NCI-H1092 treated with DMSO at 0.1 percent for 48 hours (cell line): ENCODE measurements at places on chromosomes 16 and 17.

DNA sequence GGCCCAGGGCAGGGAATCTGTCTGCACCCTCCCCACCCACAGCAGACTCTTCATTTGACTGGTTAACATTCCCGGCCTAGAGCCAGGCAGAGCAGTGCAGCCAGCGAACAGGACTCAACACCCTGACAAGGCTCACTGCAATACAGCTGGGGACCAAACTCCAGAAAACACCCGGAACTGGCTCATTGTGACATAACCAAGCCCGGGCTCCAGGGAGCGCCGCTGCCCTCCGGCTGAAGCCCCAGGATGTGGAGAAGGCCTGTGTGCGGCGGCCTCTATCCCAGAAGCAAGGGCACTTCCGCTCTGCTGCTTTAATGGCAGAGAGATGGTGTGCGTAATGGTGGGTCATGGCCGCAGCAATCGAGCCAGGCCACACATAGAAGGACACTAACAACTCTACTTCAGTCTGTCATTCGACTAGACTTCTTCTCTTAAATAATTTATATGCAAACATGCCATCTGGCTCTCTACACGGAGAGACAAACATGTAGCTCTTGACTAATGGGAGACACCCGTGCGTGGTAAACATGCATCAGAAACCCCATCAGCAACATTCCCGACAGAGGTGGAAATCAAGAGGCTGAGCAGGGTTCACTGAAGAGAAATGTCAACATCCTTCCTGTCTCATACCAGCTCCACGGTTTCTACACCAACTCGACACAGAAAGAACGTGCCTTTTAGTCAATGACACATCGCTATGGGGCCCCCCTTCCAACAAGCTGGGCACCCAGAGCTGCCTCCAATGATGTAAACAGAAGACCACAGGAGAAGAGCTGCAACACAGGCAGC lies 18.0 kb downstream of the KLHDC4 start:
- no peak for DNase-seq

DNA sequence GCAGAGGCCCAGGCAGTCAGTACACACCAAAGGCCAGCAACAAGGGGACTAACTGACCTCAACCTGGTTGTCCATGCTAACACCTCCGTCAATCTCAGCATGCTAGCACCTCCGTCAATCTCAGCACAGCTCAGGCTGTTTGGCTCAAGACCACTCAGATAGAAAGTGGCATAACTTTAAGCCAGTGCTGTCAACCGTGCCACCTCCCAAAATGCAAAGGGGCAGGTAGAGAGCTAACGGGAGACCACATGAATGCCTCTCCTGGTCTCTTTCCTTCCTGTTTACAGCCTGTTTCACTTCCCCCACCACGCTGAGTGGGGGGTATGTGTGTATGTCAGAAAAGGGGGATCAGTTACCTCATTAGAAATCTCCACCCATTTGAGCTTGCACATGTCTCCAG lies 3.3 kb downstream of the UBTF start:
- DNase-seq, result no peak

GRCh38 chr16:83356266-83356665 lies 451.5 kb upstream of the HSBP1 start:
- peak; percentile 69 for DNase-seq

DNA sequence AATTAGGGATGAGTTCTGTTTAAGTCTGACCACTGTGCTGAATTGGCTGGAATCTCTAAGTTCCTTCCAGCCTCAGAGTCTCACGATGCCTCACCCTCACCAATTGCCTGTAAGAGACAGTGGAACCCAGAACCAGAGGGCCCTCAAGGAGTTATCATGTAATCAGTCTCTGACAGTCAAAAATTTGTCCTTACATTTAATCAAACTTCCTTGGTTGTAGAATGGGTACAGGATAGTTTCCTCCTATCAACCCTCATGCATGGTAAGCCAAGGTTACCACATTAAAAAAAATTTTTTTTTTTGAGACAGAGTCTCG lies 83.2 kb downstream of the CDK5R1 start:
- no peak for DNase-seq

DNA sequence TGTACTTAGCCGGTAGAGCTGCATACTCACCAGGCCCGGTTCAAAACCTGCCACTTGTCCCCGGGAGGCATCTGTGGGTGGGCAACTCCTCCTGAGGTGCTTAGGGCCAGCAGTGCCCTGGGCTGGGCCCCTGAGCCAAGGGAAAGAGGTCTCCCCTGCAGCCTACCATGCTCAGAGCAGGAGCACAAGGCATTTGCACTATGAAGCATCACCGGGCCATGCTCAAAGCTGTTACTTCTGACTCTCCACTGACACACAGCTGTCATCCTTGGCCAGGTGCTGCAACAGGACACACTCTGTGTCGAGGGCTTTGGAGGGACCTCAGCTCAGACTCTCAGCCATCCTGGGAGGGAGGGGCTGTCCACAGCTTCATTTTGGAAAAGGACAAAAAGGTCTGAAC lies 37.2 kb downstream of the SLC38A8 start:
- no peak for DNase-seq

GRCh38 chr16:55571191-55571897 lies 4.9 kb downstream of the CAPNS2 start:
- DNase-seq, result peak; percentile 18

DNA sequence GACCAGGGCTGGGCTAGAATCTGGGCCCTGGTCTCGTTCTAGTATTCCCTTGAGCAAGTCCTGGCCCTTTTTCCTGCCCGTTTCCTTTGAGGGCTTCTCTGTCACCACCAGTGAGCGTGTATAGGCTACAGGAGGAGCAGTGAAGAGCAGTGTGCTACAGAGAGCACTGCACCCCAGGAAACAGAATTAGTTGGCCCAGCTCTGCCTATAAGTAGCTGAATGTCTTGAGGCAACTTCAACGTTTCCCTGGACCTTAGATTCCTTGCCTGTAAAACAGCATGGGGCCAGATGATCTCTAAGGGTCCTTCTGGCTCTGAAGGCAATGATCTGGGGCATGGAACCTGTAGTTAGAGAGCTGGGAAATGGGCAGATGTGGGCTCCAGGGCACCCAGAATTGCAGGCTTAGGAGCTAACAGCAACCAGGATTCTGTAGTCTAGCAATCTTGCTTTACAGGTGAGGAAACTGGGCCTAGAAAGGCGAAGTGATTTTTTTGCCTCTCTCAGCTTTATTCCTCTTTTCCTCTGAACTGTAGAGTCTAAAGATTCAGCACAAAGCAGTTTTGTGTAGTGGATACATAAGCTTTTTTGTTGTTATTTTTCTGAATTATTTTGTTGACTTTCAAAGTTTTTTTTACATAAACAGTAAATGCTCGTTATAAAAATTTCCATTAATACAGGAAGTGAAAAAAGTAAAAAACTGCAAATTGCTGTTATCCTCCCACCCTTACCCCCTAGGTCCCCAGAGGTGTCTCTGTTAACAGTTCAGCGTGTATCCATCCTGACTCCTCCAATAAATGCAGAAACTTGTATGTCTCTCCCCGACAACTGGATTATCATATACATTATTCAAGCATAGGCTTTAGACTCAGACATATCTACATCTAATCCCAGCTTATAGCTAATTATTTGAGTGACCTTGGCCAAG lies 1.7 kb upstream of the MYL4 start:
- DNase-seq, result no peak

- DNase-seq, result no peak
These were observed 617 bp downstream of the ARMC7 start for GRCh38 chr17:75110234-75110937.

GRCh38 chr16:16025214-16025968 lies 76.0 kb downstream of the ABCC1 start:
- no peak for DNase-seq

GRCh38 chr16:31869511-31870201 lies 4.0 kb upstream of the ZNF267 start:
- no peak for DNase-seq

- DNase-seq, result no peak
These were observed 141.5 kb downstream of the TOX3 start for GRCh38 chr16:52405441-52405840.

DNA sequence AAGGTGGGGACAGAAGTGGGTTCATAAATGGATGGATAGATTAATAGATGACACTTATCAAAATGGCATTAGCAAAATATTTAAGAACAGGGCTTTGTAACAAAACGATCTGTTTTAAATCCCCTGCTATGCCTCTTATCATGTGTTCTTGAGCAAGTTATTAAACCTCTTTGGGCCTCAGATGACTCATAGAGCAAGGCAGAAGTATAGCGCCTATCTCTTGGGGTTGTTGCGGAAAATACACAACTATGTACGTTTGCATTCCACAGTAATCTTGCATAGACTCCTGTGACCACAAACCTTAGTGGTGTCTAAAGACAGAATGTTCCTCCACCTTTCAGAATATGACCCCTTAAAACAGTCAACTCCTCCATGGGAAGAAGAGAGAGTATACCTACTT lies 116.8 kb downstream of the CDYL2 start:
- DNase-seq, result no peak

DNA sequence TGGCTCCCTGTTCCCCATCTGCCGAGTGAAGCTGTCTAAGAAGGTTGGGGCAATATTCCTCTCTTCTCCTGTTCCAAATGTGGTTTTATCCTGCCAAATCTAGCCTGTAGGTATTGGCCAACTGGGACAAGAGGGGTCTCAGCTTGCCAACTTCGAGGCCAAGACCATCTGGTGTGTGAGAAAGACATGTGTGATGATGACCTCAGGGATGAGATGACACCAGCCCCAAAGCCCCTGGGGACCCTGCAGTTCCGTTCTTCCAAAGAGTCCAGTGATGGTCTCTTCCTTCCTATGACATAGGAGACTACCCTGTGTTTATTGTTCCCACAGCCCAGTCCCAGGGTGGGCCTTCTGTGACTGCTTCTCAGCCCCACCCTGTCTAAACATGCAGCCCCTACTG lies 34.8 kb upstream of the ADAMTS18 start:
- DNase-seq, result no peak

DNA sequence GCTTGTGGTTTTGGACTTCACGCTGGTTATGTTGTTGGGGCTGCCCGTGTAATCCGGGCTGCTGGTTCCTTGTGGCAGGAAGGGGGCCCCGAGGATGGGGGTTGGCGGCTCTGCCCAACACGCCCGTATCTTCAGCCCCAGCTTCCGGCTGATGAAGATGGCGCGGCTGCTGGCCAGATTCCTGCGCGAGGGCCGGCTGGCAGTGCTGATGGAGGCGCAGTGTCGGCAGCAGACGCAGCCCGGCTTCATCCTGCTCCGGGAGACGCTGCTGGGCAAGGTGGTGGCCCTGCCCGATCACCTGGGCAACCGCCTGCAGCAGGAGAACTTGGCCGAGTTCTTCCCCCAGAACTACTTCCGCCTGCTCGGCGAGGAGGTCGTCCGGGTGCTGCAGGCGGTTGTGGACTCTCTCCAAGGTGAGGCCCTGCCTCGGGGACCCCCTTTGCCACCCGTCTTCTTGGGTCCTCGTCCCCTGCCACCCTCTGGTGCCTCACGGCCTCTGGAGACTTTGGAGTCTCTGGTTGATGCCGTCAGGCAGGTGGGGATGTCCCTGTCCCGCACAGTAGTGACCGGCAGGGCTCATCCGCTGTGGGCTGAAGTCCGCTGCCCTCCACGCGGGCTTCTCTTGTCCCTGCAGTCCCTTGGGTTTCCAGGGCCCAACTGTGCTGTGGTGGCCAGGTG lies 2.2 kb downstream of the TELO2 start:
- DNase-seq, result no peak

DNA sequence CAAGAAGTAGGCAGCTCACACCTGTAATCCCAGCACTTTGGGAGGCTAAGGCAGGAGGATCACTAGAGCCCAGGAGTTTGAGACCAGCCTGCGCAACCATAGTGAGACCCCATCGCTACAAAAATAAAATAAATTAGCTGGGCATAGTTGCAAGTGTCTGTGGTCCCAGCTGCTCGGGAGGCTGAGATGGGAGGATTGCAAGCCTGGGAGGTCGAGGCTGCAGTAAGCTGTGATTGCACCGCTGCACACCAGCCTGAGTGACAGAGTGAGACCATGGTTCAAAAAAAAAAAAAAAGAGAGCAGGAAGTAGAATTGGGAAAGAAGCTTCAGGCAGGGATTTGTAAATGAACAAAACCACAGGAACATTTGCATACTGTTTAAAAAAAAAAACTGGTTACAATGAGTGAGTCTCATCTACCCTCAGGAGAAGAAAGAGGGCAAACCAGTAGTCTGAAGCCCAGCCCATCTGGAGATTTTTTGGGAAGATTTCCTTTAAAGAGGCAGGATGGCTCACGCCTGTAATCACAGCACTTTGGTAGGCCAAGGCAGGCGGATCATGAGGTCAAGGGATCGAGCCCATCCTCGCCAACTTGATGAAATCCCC lies 7.9 kb downstream of the MPV17L start:
- no peak for DNase-seq

DNA sequence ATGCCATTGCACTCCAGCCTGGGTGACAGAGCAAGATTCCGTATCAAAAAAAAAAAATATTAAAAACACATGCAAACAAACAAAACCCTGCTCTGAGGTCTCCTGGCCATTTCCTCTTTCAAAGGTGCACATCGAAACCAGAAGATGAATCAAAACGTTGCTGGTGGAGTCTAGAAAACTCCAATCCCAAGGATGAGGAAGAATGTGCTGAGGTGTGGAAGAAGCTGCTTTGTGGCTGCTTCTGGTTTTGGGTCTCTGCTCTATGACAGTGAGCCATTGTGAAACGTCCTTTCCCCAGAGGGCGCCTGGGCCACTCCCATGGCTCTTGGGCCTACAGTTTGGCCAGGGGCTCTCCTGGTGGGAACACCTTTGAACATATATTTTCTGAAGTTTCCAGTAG lies 112.6 kb downstream of the IRF8 start:
- no peak for DNase-seq

- no peak for DNase-seq
These were observed 144.0 kb upstream of the CHMP6 start for GRCh38 chr17:80847496-80848230.

DNA sequence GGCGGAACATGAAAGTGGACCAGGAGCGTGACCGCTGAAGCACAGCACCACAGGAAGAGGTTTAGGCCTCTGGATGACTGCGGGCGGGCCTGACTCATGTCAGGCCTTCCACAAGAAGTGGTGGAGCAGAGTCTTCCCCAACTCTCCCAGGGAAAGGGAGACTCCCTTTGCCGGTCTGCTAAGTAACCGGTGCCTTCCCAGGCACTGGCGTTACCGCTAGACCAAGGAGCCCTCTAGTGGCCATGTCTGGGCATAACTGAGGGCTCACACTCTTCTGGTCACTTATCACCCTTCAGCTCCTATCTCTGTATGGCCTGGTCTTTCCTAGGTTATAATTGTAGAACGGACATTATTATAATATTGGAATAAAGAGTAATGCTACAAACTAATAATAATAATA lies 1931.9 kb downstream of the TP53TG3F start:
- peak; percentile 3 for DNase-seq

GRCh38 chr17:34638526-34639260 lies 59.3 kb downstream of the TMEM132E start:
- no peak for DNase-seq

GRCh38 chr16:54434859-54435258 lies 148.3 kb upstream of the IRX3 start:
- DNase-seq, result no peak
